ENCODE measurements at places on chromosomes 1 and 21. TPM values are rescaled to one million over a fixed set of nuclear protein-coding genes. Genes with fewer than 3 reads are reported as not detected.

GRCh38 chr1:38831731-38832369 is 27.7 kb downstream of the RRAGC start:
- no peak for DNase-seq

DNA sequence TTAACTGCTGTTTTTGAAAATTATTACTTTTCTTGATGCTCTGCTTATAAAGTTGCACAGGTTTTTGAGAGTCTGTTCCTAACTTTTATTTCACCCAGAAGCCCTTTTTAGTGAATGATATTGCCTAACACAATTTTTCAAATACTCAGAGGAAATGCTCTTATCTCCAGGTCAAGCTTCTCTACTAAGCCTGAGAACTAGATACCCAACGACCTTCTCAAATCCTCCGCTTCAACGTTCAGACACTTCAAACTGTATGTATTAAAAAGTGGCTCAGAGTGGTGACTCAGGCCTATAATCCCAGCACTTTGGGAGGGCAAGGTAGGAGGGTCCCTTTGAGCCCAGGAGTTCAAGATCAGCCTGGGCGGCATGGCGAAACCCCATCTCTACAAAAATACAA is 88.5 kb downstream of the ASH1L start:
- DNase-seq = no peak

DNA sequence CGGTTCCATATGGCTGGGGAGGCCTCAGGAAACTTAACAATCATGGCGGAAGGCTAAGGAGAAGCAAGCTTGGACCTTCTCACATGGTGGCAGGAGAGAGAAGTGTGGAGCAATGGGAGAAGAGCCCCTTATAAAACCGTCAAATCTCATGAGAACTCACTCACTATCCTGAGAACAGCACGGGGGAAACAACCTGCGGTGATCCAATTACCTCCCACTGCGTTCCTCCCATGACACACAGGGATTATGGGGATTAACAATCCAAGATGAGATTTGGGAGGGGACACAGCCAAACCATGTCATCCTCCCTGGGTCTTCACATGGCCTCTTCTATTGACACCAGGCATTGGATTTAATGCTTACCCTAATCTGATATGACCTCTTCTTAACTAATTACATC is 455.1 kb upstream of the VAMP3 start:
- no peak for DNase-seq

- no peak for DNase-seq
These were observed 2.8 kb upstream of the NRAS start for GRCh38 chr1:114719424-114719787.

DNA sequence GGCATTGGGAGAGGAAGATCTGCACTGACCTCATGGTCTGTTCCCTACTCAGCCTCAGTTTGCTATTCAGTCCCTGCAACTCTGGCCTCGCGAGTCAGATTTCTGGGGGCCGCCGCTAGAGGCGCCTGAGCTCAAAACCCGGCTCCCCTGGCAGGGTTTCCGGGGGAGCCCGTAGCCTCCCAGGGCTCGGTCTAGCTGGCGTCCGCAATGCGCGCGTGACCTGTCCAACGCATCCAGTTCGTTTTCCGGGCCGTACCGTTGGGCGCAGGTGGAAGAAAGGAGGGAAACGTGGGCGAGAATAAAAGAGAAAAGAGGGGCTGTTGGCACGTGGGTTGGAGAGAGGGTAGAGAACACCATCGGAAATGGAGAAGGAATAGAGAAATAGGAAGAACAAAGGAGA is at the start of gene ADAM30:
Gene ADAM30, minus strand, starts transcription at position 213 of the 400 bp plus-strand sequence. Its CDS starts 179 bp downstream, at position 34.
- no peak for DNase-seq

DNA sequence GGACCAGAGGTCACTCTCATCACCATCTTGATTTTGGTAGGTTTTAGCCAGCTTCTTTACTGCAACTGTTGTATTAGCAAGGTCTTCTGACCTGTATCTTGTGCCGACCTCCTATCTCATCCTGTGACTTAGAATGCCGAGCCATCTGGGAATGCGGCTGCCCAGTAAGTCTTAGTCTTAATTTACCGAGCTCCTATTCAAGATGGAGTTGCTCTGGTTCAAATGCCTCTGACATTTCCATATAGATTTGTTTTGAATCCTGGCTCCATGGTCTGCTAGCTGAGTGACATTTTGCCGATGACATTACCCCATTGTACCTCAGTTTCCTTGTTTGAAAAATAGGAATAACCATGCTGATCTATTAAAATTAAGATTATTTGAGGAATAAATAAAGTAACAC is 193.9 kb upstream of the HMCN1 start:
- DNase-seq = no peak

DNA sequence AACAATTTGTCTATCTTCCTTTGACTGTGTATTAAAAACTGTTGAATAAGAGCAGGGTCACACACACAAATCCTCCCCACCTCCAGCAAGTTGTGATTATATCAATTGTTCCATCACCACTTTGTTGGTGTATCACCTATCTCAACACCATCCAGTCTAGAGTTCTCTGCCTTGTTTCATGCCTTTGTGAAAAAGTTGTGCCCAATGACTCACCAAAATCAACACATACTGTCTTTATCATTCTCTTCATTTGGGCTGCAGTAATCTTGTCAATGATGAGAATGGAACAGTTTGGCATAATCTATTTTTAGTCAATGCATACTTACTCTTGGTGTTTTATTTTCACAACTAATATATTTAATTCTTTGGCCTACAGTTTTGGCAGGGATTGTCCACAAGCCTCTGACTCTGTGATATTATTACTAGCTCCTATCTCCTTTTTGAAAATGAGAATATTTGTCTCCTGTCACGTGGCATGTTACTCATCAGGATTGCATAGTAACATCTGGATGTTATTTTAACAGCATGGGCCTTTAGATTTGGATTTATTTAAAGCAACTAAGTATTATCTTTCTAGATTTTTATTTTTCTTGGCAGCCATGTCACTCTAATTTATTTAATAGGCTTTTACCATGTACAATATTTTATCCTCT is 5.1 kb downstream of the C1orf87 start:
- peak; percentile 33 for DNase-seq

DNA sequence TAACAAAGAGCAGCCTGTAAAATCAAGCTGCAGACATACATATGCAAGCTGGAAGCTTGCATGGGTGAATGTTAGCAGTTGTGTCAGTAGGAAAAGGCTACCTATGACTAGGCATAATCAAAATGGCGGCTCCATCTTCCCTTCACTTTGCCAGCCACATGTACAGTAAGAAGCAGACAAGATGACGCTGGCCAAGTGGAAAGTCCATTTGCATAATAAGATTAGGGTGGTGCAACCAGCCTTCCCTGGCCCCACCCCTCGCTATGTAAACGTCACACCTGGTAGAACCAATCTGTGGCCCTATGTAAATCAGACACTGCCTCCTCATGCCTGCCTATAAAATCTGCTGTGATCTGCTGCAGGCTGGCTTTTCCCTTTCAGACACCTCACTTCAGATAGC is 171.9 kb upstream of the USP25 start:
- no peak for DNase-seq

- DNase-seq = no peak
These were observed 18.5 kb upstream of the OR10J5 start for GRCh38 chr1:159554261-159554660.

DNA sequence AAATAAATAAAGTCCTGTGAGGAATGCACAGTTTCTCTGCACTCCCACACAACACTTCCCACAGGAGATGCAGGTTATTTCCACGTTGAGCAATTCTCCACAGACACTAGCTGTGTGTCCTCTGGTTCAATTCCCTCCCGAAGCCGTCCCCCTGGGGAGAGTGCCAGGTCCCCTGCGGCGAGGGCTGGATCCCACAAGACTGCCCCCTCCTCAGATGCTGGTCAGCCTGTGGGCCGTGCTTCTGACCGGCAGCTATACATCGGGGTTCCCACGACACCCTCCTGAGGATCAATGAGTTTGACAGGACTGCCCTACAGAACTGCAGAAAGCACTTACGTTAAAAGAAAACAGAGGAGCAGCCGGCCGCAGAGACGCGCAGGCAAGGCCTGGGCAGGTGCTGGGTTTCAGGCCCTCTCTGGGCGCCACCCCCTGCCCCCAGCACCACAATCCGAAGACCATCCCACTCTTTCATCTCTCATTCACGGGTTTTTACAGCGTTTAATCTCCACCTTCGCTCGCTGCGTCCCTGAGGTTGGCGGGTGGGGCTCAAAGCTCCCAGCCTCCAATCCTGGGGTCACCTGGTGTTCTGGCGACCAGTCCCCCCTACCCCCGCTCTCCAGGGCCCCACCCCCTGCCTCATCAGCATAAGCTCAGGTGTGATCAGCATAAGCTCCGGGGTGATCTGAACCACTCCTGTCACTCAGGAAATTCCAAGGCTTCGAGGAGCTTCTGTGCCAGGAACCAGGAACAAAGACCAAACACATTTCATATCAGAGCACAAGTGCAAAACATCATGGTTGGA is 9.3 kb downstream of the SLC35E2B start:
- no peak for DNase-seq

The TRIM58 gene
- not detected for polyA plus RNA-seq

The SAMD11 gene
- 10.0 TPM for polyA plus RNA-seq

The CFHR4 gene
- polyA plus RNA-seq = not detected

The HSPA6 gene
- 0.05 TPM for polyA plus RNA-seq

The TEX38 gene
- not detected for polyA plus RNA-seq

The CATSPERE gene
- polyA plus RNA-seq = 0.20 TPM

The EBNA1BP2 gene
- polyA plus RNA-seq = 63.4 TPM

The KIRREL1 gene
- polyA plus RNA-seq = 51.8 TPM

The RGS16 gene
- 0.23 TPM for polyA plus RNA-seq

Measured in BJ (cell line).